ENCODE measurements at places on chromosomes 5 and 9. TPM values are rescaled to one million over a fixed set of nuclear protein-coding genes. Genes with fewer than 3 reads are reported as not detected.

DNA sequence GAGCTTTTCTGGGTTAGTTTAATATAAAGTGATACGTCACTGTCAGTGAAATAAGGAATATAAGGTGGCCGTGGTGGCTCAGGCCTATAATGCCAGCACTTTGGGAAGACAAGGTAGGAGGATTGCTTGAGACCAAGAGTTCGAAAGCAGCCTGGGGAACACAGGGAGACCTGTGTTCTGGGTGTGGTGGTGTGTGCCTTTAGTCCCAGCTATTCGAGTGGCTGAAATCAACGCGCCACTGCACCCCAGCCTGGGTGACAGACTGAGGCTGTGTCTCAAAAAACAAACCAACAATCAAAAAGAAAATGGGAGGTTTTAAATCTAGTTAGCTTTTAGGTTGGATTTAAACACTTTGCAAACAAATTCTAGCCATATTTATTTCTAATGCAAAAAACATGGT is 53.1 kb downstream of the NSD1 start:
- no peak overlapping the region for H3K27ac ChIP-seq
- DNase-seq = no peak
- no peaks in the 10 kb centered on the region for H3K4me1 ChIP-seq
- no peak overlapping the region for H3K4me3 ChIP-seq

DNA sequence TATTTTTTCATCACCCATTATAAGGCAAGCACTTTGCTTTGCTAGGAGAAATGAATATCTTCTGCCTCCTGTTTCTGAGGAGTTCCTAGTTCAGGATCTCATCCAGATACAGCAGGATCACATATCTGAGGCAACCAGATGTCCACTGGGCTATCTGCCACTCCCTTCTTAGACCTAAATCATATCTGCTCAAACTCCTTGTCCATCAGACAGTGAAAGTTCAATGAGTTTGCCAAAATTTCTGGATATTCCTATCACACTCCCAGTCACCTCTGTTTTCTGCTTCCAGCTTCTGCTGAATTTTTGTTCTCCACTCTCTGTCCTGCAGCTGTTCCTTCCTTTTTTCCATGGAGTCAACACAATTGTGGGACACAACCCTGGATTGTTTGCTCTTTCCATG is 54.2 kb upstream of the BASP1 start:
- H3K27ac ChIP-seq = no peak overlapping the region
- H3K36me3 ChIP-seq = no peaks in the 10 kb centered on the region
- no peaks in the 10 kb centered on the region for H3K27me3 ChIP-seq
- DNase-seq = no peak

GRCh38 chr5:57549566-57549965 is 67.0 kb upstream of the ACTBL2 start:
- no peak for DNase-seq
- no peaks in the 10 kb centered on the region for H3K27me3 ChIP-seq
- H3K4me1 ChIP-seq = no peaks in the 10 kb centered on the region
- no peak overlapping the region for H3K27ac ChIP-seq
- no peak overlapping the region for H3K4me3 ChIP-seq

- peaks cover 6% of the 10 kb centered on the region for H3K27me3 ChIP-seq
- peak within 1 kb of the TSS; percentile 8 for H3K4me3 ChIP-seq
- H3K4me1 ChIP-seq = no peaks in the 10 kb centered on the region
Measured at GRCh38 chr5:59893429-59894227, at the start of gene PDE4D. Gene PDE4D (minus strand): TSS chr5:59893726.

DNA sequence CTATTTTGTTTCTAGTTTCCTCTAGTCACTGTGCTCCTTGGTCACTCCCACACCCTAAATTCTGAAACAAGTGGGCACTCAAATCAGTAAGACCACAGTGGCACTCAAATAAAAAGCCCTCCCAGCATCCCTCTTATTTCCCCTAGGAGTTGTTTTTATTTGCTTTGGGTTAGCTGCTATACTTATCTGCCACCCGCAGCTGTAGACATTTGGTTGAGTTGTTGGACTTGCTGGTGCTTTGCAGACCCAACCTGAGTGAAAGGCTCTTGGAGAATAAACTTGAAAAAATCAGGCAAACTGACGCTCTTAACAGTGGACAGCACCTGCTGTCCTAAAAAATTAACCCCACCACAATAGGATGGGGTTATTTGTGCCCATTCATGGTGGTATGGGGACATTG is 203.0 kb downstream of the SPATA31A6 start:
- H3K36me3 ChIP-seq = no peaks in the 10 kb centered on the region
- no peak overlapping the region for H3K4me3 ChIP-seq
- no peaks in the 10 kb centered on the region for H3K4me1 ChIP-seq
- H3K27ac ChIP-seq = no peak overlapping the region
- DNase-seq = no peak

GRCh38 chr9:132207839-132208615 is 46.2 kb downstream of the NTNG2 start:
- no peak overlapping the region for H3K27ac ChIP-seq
- H3K4me3 ChIP-seq = no peak overlapping the region
- H3K4me1 ChIP-seq = no peaks in the 10 kb centered on the region
- H3K27me3 ChIP-seq = no peaks in the 10 kb centered on the region

DNA sequence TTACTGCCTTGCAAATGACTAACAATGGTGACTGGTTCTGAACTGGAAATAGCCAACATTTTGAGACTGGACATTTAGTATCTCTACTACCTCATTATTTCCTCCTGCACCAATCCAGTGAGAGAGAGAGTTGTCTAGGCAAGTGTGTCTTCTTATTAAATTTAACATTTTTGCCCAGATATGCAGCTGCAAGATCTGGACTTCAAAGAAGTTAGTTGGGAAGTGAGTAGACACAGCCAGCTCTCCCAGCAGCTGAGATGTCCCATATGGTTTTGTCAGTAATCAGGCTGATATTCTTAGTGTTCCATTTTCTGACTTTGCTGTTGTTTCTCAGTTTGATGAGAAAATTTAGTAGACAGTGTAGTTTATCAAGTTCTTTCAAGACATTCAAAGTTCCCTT is 1778.8 kb upstream of the CDH6 start:
- no peak for DNase-seq
- H3K27me3 ChIP-seq = no peaks in the 10 kb centered on the region
- H3K4me1 ChIP-seq = no peaks in the 10 kb centered on the region
- H3K27ac ChIP-seq = no peak overlapping the region
- H3K4me3 ChIP-seq = no peak overlapping the region

DNA sequence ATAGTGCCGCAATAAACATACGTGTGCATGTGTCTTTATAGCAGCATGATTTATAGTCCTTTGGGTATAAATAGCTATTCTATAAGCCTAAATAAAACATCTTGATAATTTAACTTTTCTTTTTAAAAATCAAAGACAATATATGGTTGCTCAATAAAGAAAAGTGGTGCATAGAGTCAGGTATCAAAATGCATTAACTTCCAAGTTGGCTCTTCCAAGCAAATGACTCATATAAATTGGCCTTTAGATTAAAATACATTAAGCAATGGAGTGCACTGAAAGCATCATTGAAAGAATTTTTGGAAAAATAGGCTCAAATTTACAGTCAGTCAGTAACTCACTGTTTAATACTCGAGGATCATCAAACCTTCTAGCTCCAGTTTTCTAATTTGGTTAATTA is 106.6 kb downstream of the PLCXD3 start:
- H3K36me3 ChIP-seq = no peaks in the 10 kb centered on the region
- peaks cover 9% of the 10 kb centered on the region for H3K4me1 ChIP-seq
- H3K4me3 ChIP-seq = no peak overlapping the region
- H3K27ac ChIP-seq = no peak overlapping the region

DNA sequence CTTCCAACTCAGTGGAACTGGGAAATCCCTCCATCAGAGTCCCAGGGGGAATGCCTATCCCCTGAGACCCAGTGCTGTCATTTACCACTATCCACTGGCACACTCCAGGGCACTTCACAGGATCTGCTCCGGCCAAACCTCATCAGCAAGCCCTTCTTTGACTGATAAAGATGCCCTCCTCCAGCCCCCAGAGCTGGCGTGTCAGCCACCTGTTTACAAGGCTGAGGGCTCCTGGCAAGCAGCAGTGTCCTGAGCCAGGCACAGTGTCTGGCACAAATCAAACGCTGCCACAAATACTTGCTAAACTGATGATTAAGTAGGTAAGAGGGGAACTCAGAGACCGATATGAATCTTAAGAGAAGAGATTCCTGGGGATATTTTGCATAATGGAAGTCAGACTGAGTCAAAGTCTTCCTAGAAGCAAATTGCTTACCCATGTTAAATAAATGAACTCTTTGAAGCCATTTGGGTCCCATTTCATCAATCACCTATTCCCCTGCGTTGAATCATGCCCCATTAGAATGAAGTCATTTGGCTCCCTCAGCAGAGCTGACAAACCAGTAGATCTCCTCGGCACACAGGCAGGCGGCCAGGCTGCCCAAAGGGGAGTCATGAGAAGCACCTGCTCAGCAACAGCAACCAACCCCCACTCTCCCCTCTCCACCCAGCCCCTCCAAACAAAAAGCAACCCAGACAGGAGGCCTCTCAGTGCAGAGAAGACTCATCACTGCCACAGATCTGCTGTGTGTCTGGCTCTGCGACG is 97.4 kb downstream of the CDK5RAP2 start:
- H3K4me3 ChIP-seq = no peak overlapping the region
- H3K36me3 ChIP-seq = no peaks in the 10 kb centered on the region
- H3K27ac ChIP-seq = no peak overlapping the region
- no peaks in the 10 kb centered on the region for H3K27me3 ChIP-seq
- H3K4me1 ChIP-seq = no peaks in the 10 kb centered on the region

GRCh38 chr9:109453210-109453842 is 44.8 kb downstream of the PTPN3 start:
- H3K36me3 ChIP-seq = no peaks in the 10 kb centered on the region
- no peak overlapping the region for H3K27ac ChIP-seq
- no peak for DNase-seq
- H3K4me1 ChIP-seq = peaks cover 3% of the 10 kb centered on the region
- no peaks in the 10 kb centered on the region for H3K27me3 ChIP-seq

GRCh38 chr5:168472329-168472728 is 13.9 kb upstream of the RARS1 start:
- H3K27ac ChIP-seq = no peak overlapping the region
- no peaks in the 10 kb centered on the region for H3K4me1 ChIP-seq
- no peak overlapping the region for H3K4me3 ChIP-seq
- DNase-seq = no peak
- H3K27me3 ChIP-seq = no peaks in the 10 kb centered on the region

- no peaks in the 10 kb centered on the region for H3K4me1 ChIP-seq
- H3K27ac ChIP-seq = no peak overlapping the region
- no peak for DNase-seq
- no peak overlapping the region for H3K4me3 ChIP-seq
- no peaks in the 10 kb centered on the region for H3K36me3 ChIP-seq
- no peaks in the 10 kb centered on the region for H3K27me3 ChIP-seq
Measured at GRCh38 chr5:127400539-127400938, 109.9 kb downstream of the MEGF10 start.

DNA sequence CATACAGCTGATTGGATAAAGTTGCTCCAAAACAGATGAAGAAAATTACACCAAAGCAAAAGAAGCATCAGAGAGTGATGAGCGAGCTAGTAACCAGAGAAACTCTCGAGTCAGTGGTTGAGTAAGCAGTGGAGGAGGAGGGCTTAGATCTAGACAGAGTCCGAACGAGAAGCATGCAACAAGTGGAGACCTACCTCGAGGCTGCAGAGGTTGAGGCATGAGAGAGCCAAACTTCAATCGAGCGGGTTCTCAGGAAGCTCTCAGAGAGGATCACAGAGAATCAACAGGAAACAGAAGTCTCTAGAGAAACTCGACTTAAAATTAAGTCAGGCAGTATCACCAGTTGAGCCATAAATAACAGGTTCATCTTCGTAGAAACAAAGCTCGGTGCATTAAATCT is 6.1 kb downstream of the RUSC2 start:
- H3K36me3 ChIP-seq = no peaks in the 10 kb centered on the region
- H3K27ac ChIP-seq = no peak overlapping the region
- no peak for DNase-seq
- H3K4me3 ChIP-seq = no peak overlapping the region

DNA sequence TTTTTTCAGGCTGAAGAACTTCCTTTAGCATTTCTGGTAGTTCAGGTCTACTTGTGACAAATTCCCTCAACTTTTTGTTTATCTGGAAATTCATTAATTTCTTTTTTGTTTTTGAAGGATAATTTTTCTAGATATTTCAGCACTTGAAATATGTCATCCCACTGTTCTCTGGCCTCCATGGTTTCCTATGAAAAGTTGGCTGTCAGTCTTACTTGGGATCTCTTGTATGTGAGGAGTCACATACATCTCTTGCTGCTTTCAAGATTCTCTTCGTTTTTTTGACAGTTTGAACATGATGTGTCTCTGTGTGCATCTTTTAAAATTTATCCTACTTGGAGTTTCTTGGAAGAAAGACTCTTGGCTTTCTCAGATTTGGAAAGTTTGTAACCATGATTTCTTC is 79.5 kb downstream of the RIC1 start:
- no peaks in the 10 kb centered on the region for H3K36me3 ChIP-seq
- no peak for DNase-seq
- no peaks in the 10 kb centered on the region for H3K27me3 ChIP-seq
- H3K27ac ChIP-seq = no peak overlapping the region

DNA sequence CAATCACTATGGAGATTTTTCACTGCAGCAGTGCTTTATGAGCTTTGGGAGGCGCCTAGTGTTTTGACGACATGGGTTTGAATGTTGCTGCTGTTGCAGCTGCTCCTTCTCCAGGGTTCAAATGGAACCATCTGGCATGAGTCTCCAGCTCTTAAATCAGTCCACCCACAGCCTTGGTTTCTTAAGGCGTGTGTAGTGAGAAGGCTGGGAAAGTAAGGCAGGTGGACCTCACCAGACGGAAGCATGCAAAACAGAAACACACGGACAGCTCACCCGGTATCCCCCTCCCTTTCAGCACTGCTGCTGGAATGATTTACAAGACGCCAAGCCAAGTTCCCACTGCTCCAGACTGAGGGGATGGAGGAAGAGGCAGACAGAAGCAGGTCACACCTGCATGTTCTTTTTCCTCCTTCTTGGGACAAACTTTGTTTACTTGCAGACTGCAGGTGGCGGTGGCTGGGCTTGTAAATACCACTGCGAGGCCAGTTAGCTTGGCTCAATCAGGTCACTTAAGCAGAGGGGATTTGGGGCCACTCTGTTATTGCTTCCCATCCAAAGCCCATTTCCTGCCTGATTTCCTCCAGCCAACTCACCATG is 47.4 kb downstream of the ADAM19 start:
- no peaks in the 10 kb centered on the region for H3K4me1 ChIP-seq
- H3K36me3 ChIP-seq = no peaks in the 10 kb centered on the region
- no peak overlapping the region for H3K4me3 ChIP-seq
- no peaks in the 10 kb centered on the region for H3K27me3 ChIP-seq

GRCh38 chr5:83453937-83454336 is 17.6 kb upstream of the VCAN start:
- DNase-seq = no peak
- H3K36me3 ChIP-seq = no peaks in the 10 kb centered on the region
- H3K27me3 ChIP-seq = no peaks in the 10 kb centered on the region
- H3K4me3 ChIP-seq = no peak overlapping the region

PCDHGA2 gene
- 1.6 TPM for total RNA-seq

CNOT8 gene
- 27.4 TPM for total RNA-seq

BOD1 gene
- 24.5 TPM for total RNA-seq

ARRDC1 gene
- total RNA-seq = 23.8 TPM

ABLIM3 gene
- total RNA-seq = 3.8 TPM

C5orf34 gene
- total RNA-seq = 0.55 TPM

All from pancreas (tissue), 10 donors.